ENCODE measurements at places on chromosomes 16 and 17. TPM values are rescaled to one million over a fixed set of nuclear protein-coding genes. Genes with fewer than 3 reads are reported as not detected.

Gene MAP2K6
- polyA plus RNA-seq = 10.5 TPM

Gene PABPN1L
- polyA plus RNA-seq = not detected

Gene RPS15A
- 514 TPM for polyA plus RNA-seq

Gene CLEC18B
- polyA plus RNA-seq = not detected

Gene MYOCD
- not detected for polyA plus RNA-seq

Gene CCL23
- polyA plus RNA-seq = not detected

Gene CACNG3
- not detected for polyA plus RNA-seq

Gene SYNGR2
- not detected for polyA plus RNA-seq

Gene EXOC3L1
- polyA plus RNA-seq = not detected

Gene EVPLL
- polyA plus RNA-seq = not detected

Gene AGRP
- not detected for polyA plus RNA-seq

Gene TSPOAP1
- polyA plus RNA-seq = 6.9 TPM

Gene METRNL
- polyA plus RNA-seq = 0.34 TPM

Gene FAM20A
- 0.34 TPM for polyA plus RNA-seq

Gene NOD2
- polyA plus RNA-seq = not detected

Measured in Purkinje cell (primary cell).